Mammary microvascular endothelial cell (primary cell): ENCODE measurements at places on chromosomes 5 and 9. TPM values are rescaled to one million over a fixed set of nuclear protein-coding genes. Genes with fewer than 3 reads are reported as not detected.

CDO1 gene
- total RNA-seq, result 0.15 and 1.2 TPM in 2 replicates

LHX2 gene
- total RNA-seq, result not detected in 2 replicates

SLC38A9 gene
- total RNA-seq, result 15.3 and 34.4 TPM in 2 replicates

GLRA1 gene
- total RNA-seq, result not detected in 2 replicates
